ENCODE measurements at places on chromosomes 12 and 14.

DNA sequence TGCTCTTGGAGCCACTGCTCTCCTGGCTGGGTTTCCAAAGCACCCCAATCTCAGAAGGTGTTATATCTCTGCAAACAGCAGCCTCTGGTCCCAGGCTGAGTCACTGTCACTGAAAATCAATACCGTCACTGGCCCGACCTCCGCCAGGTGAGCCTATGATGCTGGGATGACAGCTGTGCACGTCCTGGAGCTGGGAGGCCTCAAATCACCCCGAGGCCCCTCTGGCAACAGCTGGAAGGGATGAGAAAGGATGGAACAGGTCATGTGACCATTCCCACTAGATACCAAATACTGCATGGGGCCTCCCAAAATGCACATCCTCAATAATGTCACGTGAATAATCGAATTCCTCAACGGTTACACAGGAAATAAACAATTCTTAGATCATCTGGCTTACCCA lies 190.8 kb downstream of the TTC7B start:
- DNase-seq: no peak

- peak; percentile 25 for DNase-seq
Measured at GRCh38 chr14:60241091-60241490, 7.9 kb upstream of the PPM1A start.

GRCh38 chr12:87861791-87862190 lies 167.4 kb downstream of the C12orf50 start:
- DNase-seq: no peak

- DNase-seq: no peak
Measured at GRCh38 chr14:87079416-87079815, 913.6 kb downstream of the GALC start.

- DNase-seq: no peak
Measured at GRCh38 chr12:41920355-41920754, 224.3 kb downstream of the GXYLT1 start.

DNA sequence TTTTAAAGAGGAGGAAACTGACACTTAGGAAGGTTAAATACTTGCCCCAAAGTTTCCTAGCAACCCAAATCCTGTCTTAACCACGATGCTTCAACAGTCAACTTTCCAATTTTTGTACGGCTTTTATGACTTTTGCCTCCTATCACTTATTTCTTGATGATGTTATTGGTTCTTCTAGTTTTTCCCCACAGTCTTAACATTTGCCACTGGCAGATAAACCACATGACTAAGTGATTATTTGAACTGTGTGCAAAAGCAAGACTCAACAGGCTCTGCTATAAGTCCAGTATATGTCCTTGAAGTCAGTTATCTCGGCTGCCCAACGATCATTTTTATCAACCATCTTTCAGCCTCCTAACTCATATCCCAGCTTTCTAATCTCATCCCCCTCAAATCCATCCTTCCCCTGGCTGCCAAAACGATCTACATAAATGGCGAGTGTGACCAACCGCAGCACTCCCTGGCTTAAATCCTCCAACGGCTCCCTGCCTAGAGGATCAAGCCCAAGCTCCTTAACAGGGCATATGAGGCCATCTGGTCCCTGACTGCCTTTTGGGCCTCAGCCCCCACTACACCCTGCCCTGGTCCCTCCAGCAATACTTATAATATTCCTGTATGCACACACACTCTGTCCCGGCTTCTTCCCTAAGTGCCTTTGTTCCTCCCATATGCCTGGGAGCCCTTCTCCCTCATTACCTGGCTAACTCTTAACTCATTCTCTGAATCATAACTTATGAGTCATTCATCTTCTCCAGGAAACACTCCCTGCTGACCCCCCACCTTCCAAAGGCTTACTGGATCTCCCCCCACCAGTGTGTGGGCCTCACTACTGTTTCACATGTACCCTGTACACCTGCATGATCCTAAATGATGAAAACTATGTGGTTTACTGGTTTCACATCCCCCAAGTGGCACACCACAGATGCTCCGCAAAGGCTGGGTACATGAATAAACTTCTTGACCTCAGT lies 8.8 kb downstream of the VPS37B start:
- no peak for DNase-seq

- no peak for DNase-seq
Measured at GRCh38 chr12:132023658-132024057, 73.9 kb downstream of the EP400 start.

Measured in suppressor macrophage treated with lipopolysaccharide for 4 hours (primary cell).